ENCODE measurements at places on chromosomes 7 and 10.

GRCh38 chr7:45295222-45295621 lies 137.6 kb downstream of the RAMP3 start:
- no peak for DNase-seq

DNA sequence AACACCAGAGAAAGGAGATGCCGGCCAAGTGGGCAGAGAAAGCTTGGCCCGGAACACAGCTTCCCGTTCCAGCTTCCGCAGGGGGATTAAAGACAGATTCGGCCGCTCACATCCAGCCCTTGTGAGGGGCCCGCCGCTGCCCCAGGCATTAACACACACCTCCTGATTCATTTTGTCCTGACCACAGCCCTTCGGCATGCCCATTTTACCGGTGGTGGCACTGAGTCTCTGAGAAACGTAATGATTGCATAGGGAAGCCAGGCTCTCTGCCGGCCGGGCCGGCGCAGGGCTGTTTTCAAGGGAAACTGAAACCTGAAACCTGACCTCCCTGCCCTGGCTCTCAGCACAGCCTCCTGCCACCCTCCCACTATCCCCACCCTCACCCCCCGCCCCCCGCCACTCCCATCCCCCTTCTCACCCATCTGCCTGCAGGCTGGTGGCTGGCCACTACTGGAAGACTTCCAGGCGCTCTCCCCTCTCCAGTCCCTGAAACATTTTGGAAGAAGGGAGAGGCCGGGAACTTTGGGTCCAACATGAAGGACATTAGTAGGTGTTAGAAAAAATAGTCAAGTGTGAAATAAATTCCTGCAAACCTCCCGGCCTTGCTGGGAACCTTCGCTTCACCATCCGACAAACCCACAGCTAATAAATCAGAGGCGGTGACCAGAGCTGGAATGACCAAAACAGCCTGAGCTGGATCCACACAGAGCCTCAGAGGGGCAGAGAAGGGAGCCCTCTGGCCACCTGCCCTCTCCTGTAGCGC lies 83.5 kb upstream of the CUX1 start:
- DNase-seq = peak; percentile 66

DNA sequence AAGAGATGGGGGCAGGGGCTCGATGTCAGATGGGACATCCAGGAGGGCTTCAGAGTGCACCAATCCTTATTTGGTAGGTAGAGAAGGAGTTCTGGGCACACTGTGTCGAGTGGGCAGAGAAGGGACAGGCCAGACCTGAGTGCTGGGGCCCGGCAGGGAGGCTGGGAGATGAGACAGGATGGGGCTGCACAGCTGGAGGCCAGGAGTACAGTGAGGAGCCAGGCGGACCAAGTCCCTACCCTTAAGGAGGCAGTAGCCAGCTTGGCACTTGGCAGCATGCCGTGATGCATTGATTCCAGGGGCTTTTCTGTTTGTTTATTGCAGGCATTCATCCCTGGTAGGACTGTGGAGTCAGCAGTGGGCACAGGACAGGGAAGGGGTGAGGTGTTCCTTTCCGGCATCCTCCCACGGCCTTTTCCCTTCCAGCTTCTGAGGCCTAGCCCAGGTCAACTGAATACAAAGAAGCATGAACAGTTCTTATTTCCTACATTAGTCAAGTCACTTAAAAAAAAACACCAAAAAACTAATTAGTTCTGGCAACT lies 168.8 kb upstream of the CDCA7L start:
- no peak for DNase-seq

- no peak for DNase-seq
Measured at GRCh38 chr10:128808921-128809440, 658.1 kb upstream of the MGMT start.

DNA sequence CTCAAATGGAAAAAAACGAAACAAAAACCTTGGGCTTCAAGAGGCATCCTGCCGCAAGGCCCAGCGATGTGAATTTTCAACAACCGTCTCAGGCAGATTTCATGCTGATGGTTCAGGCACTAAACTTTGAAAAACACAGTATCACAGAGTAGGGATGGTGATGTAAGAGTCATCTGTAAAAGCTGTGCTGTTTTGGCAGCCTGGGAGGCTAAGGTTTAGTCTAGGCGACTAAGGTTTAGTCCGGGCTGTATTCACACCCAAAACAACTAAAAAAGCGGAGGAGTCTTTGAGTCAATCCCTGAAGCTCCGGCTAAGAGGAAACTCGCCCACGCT lies 420 bp upstream of the MINPP1 start:
- no peak for DNase-seq

GRCh38 chr7:158689488-158689887 lies 15.1 kb downstream of the NCAPG2 start:
- no peak for DNase-seq

DNA sequence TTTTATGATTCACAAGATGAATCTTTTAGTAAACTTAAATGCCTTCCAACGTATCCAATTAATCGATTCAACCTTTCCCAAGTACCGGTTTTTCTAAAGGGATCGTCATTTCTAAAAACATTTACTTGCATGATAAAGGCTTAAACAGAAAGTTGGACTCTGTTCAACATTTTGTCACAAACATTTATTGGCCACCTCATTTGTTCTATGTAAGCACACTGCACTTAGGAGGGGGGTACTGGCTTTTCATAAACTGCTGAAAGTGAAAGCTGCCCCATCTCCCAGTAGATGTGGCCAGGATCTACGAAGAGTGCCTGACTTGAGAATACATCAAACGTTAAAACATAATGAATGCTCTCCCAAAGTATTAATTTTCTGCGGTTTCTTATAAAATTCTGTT lies 37.3 kb upstream of the LAMB4 start:
- DNase-seq = peak; percentile 20

DNA sequence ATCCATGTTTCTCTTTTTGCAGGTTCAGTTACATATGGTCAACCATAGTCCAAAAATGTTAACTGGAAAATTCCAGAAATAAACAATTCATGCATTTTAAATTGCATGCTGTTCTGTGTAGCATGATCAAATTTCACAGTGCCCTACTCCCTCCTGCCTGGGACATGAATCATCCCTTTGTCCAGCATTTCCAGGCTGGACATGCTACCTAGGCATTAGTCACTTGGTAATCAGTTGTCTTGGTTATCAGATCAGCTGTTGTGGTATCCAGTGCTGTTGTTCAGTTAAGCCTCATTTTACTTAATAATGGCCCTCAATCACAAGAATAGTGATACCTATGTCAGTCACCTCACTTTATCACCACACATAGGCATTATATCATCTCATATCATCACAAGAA lies 7.3 kb upstream of the PNLIP start:
- DNase-seq = no peak

DNA sequence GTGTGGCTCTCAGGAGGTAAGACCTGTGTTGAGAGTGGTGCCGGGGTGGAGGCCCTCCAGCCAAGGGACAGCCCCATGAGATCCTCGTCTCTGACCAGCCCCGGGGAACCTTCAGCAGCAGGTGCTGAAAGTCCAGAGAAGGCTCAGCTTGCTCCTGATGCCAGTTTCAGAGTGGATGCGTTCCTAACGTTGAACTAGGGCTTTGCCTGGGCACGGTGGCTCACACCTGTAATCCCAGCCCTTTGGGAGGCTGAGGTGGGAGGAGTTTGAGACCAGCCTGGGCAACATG lies 45.7 kb downstream of the BAIAP2L1 start:
- no peak for DNase-seq

DNA sequence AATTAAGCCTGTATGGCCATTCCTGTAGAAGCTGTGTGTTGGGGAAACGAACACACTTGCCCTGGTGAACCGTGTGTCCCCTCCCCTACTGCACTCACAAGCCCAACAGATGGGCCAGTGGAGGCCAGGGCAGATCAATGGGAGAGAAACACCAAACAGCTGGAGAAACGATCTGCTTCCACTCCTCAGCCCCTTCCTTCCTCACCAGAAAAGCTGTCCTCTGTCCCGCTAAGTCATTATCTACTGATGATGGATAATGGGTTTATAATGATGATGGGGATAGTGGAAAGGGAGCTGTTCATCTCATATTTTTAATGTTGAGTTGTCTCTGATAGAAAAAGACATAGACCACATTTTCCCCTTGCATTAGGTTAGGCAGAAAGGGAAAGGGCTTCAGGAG lies 99.7 kb downstream of the ELMO1 start:
- DNase-seq = no peak

DNA sequence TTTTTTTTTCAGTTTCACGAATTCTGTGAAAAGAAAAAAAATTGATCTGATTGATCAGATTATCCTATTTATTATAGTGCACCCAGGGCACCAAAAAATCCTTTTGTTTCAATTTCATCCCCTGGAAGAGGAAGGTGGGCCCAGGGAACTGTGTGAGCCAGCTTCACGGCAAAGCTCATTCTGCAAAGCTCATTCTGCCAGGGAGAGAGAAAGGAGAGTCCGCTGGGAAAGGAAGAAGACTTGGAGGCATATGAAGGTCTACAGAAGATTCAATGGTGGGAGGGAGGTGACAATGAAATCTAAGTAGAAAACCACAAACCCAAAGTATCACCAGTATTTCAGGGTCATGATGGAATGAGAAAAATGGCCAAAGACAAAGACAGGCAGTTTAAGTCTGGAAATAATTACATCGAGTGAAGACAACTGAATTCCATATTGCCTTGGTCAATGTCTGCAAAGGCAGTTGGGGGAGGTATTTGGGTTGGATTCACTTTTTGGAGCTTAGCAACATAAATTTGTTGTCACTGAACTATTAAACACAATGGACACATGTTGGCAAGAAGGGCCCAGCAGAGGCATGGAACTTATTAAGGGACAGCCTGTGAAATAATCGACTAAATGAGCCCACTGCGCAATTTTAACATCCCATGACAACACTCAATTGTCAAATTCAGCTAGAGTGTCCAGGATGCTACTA lies 587.8 kb upstream of the MKI67 start:
- no peak for DNase-seq

- no peak for DNase-seq
Measured at GRCh38 chr10:126454045-126454751, 65.9 kb upstream of the ADAM12 start.

DNA sequence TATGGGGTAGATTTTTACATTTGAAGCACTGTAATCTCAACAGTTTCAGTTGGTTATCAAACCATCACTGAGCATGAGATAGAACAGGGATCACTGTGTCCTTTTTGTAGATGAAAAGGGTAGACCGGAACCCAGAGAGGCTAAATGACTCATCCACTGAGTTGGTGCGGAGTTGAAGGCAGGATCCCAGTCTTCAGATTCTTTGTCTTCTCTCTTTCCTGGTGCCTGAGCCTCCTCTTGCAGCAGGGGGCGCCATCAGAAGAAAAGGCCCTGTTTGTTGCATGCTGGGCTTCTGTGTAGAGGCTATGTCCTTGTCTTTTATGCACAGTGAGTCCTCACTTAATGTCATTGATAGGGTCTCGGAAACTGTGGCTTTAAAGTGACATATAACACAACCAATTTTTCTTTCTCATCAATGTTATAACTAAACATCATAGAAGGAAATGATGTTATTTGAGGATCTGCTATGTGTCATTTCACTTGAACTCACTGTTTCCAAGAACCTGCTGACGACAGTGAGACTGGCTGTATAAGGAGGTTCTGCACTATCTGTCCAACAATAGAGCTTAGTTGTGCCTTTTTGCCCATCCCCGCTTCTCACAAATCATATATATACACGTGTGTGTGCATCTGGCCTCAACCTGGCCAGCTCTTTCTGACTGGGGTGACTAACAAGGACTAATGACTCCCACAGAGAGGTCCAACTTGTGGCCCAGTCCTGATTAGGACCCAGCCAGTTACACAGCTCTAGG lies 14.3 kb downstream of the ZNF282 start:
- DNase-seq = peak; percentile 68

GRCh38 chr10:14543046-14543903 lies 212.6 kb upstream of the FRMD4A start:
- peak; percentile 21 for DNase-seq

- DNase-seq = no peak
Measured at GRCh38 chr10:114990991-114991390, 53.0 kb downstream of the TRUB1 start.

DNA sequence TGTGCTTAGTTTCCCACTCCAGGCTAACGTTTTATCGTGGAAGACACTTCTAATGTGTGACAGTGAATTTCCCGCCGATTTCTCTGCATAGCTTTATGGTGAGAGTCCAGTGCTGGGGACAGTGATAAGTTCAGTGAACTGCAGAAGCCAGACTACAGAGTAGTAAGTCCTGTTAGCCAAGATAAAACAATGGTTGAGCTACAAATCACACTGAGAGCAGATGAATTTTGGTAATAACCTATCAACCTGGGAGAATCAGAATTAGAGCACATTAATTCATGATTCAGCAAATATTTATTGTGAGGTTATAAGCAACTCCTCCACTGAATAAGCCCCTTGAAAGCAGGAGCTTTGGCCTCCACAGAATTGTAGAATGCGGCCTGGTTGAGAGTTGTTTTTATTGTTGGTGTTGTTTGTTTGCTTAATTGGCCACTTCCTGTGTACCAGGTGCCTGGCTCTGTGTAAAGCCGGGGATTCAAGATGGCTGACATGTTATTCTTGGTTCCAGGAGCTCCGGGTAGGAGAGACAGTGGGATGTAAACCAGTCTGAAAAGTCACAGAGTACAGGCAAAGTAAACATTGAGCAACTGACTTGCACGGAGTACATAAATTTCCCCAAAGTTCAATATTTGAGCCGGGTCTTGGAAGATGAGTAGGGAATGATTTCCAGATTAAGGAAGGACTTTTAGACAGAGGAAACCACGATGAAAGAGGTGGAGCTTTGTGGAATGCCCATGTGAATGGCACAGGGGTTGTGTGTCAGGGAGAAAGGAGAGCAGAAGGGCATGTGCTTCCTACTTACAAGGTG lies 112.7 kb downstream of the SNX10 start:
- DNase-seq = no peak

GRCh38 chr10:117552156-117552631 lies 9.6 kb downstream of the EMX2 start:
- DNase-seq = peak; percentile 70

GRCh38 chr10:100827819-100828737 lies 82.7 kb downstream of the PAX2 start:
- peak; percentile 74 for DNase-seq

DNA sequence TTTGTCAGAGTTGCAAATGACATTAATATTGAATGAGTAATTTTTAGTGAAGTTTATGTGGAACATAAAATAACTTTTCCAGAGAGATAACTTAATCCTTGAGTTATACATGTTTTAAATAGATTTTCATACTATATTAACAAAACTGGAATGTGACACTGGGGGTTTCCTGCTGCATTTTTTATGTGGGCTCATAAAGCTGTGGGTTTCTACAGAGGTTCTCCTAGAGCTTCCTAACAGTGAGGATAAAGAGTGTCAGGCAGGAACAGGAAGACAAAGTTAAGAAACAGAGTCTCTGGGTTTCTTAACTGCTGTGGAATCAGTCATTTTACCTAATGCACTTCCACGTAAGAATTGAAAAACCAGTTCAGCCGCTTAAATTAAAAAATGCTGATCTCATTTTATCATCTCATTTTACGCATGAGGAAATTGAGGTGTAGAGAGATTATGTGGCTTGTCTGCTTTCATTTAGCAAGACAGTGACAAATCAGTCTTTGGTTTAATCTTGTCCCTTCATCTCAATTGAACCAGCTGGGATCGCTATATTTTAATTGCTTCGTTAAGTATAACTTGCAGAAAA lies 5.0 kb downstream of the CD36 start:
- DNase-seq = no peak
